ENCODE measurements at places on chromosomes 16 and 17. TPM values are rescaled to one million over a fixed set of nuclear protein-coding genes. Genes with fewer than 3 reads are reported as not detected.
A peak's percentile ranks its signal among the peaks of the same experiment; 100 is the strongest.

DNA sequence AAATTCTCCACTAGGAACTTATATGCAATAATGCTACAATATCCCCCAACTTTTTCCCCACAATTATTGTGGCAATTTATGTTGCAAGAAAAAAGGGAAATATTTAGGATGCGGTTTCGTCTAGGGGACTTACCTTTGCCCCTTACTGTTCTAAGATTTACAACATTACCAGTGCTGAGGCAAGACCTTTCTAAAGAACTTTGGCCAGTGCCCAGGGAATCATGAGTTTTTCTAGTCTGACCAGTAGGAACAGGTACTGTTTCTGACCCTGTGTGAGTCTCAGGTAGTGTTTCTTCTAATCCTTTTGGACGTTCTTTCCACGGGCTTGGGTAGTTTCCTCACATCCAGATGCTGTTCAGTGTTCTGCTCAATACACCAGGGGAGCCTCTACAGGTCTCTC lies 373.7 kb downstream of the HAPSTR1 start:
- no peak for DNase-seq

- DNase-seq: no peak
Measured at GRCh38 chr17:49469831-49470810, 25.0 kb upstream of the NGFR start.

- DNase-seq: no peak
Measured at GRCh38 chr16:47060596-47060995, 83.1 kb downstream of the NETO2 start.

DNA sequence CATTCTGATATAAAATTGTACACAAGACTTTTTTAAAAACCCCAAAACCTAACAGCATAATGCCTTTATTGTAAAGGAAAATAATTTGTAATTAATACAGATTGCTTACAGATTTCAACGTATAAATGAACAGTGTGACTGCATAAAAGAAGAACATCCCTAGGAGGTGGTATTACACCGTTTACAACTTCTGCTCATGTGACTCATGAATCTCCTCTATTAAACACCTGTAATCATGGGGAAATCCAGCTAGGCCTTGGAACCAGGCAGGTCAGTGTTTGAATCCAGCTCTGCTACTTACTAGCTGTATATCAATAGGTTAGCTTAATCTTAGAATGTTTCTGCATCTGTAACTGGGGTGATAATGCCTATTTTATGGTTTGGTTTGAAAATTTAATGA lies 15.2 kb downstream of the RABEP1 start:
- no peak for DNase-seq

- no peak for DNase-seq
Measured at GRCh38 chr17:2136241-2136640, 81.3 kb downstream of the HIC1 start.

GRCh38 chr17:82008258-82008940 lies 14.3 kb downstream of the CENPX start:
- no peak for DNase-seq

GRCh38 chr16:52781005-52781630 lies 234.2 kb upstream of the TOX3 start:
- no peak for DNase-seq

GRCh38 chr16:81798311-81799137 lies 19.4 kb downstream of the PLCG2 start:
- peak; percentile 36 for DNase-seq

GRCh38 chr17:57623620-57624019 lies 121.5 kb downstream of the CCDC182 start:
- DNase-seq: no peak

GRCh38 chr17:72782985-72783701 lies 309.3 kb downstream of the SLC39A11 start:
- DNase-seq: no peak

GRCh38 chr16:57619606-57620334 lies 8.7 kb upstream of the ADGRG1 start:
- peak; percentile 83 for DNase-seq

DNA sequence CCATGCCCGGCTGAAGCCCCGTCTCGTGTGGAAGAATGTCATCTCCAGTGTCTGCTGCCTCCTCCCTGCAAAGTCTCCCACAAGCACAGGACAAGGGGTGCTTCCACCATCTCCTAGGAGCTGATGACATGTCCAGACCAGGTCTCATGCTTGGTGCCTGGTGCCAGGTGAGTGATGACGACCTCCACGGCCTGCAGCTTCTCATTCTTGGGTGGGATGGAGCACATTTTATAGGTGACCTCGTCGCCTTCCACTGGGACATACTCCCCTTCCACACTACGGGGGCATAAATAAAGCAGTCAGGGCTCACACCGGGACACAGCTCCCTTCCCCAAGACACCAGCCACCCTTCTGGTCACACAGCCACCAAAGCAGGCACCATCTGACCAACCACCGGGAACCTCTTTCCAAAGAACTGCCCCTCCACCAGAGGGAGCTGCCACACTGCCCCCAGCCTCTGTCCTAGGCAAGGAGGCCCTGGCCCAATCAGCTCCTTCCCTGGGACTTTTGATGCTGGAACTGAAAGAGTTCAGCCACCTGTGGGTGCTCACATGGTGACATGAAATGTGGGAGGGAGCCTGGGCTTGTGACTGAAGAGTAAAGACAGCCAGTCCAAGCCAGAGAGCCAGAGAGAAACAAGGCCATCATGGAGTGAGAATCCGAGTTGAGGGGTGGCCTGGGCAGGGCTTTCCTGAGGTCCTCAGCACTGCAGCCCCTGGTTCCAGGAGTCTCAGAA lies 13.6 kb downstream of the CARHSP1 start:
- DNase-seq: peak; percentile 12

- no peak for DNase-seq
Measured at GRCh38 chr16:78976212-78976611, 624.3 kb downstream of the MAF start.

Gene CES3
- 255 TPM for total RNA-seq

Gene FOXF1
- 10.8 TPM for total RNA-seq

Gene C17orf100
- 1.7 TPM for total RNA-seq

Gene KRTAP4-4
- not detected for total RNA-seq

Gene KRT32
- total RNA-seq: not detected

All from transverse colon (tissue), 4 donors.